ENCODE measurements at places on chromosomes 12 and 14.

DNA sequence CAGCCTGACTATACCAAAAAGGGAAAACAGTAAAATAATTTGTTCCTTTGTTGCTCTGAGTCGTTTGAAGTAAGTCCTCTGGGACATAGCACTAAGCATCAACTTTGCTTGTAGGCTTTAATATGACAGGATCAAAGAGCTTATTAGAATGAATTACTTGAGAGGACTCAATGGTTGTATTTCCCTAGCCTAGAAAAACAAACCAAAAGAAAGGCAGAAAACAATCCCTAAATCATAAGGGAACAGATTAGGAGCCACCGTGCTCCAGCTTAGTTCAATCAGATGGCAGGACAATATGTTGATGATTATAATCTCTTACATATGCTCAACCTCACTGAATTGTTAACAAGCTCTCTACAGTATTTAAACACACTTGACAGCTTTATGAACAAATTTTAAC lies 988.4 kb downstream of the FLRT2 start:
- no peak for DNase-seq

GRCh38 chr12:116687888-116688287 lies 50.0 kb downstream of the SPRING1 start:
- no peak for DNase-seq

GRCh38 chr14:95849761-95850160 lies 26.9 kb upstream of the TUNAR start:
- DNase-seq, result no peak

- DNase-seq, result no peak
Observed at GRCh38 chr14:95244587-95244986, 75.1 kb downstream of the CLMN start.

DNA sequence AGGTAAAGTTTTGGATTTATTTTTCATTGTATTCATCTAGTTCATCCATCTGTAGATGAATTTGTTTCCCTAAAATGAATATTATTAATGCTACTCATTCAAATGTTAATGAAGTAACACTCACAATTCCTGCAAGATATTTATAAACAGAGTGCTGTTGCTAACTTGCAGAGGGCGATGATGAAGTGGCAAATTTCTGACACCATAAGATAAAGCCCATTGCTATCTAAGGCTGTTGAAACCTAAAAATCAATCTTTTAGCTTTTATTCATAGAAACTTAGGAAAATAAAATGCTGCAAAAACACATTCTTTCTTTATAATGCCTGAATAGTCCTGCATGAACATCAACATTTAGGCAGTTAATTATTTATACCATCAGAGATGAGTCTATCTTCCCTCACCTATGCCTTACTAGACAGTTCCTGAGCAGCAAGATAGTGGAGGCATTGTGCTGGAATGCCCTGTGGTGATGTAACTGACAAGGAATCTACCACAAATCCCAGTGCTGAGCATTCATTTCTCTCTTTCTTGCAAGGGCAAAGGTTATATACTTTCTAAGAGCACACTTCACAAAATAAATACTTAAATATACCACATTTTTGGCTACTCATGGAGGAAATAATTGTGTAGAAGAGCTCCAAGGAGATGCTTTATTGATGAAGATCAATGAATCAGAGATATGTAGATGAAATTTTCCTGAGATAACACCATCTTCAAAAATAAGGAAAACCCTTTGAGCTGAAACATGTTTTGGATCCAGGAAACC lies 57.6 kb downstream of the LMNTD1 start:
- DNase-seq, result no peak

GRCh38 chr12:98724384-98725155 lies 79.5 kb downstream of the APAF1 start:
- no peak for DNase-seq

- no peak for DNase-seq
Observed at GRCh38 chr12:39587225-39587624, 32.4 kb downstream of the ABCD2 start.

DNA sequence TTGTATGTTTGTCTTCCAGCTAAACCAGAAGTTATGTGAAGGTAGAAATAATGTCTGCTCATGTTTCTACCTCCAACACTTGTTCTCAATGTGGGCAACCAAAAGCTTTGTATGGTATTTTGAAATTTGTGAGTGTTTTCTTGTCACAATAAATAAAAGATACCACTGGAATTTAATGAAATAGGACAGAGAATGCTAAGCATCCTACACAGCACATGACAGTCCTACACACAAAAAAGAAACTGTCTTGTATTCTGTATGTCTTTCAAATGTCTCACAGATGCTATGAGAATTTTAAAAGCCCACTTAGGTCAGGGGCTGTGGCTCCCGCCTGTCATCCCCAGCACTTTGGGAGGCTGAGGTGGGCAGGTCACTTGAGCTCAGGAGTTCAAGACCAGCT lies 68.9 kb downstream of the RALGAPA1 start:
- DNase-seq, result no peak

- DNase-seq, result no peak
Observed at GRCh38 chr12:49230805-49231194, 34.1 kb upstream of the TUBA1C start.

DNA sequence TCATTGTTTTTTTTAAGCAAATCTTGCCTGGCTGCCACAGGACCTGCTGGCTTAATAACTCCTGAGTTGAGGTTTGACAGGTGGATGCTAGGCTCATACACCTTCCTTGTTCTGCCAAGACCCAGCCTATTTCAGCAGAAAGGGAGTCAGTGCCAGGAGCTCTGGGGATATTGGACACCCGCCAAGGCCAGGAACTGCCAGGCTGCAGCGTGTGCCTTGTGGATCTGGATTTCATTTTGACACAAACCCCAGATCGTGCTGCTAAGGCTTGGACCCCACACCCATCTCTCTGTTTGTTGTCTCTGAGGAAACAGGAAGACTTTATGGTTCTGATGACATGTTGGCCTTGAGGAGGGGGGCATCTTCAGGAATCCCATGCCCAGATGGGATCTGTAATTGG lies 44.4 kb upstream of the PRIMA1 start:
- DNase-seq, result no peak

GRCh38 chr12:125013816-125014442 lies 20.5 kb downstream of the BRI3BP start:
- no peak for DNase-seq

DNA sequence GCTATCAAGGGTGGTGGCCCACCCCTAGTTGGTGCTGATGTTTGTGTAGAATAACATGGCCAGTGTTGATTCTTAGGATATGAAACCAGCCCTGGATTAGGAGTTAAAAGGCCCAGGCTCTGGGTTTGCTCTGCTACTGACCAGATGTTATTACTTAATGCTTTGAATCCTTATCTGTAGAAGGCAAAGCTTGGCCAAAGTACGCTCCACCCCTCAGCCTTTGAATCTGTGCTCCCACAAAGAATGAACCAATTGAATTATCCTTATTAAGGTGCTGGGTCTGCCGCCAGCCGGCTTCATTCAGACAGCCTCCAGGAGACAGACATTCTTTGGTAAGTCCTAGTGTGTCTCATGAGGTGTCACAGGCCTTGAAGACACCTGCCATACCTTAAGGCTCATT lies 41.8 kb downstream of the AKAP3 start:
- no peak for DNase-seq

DNA sequence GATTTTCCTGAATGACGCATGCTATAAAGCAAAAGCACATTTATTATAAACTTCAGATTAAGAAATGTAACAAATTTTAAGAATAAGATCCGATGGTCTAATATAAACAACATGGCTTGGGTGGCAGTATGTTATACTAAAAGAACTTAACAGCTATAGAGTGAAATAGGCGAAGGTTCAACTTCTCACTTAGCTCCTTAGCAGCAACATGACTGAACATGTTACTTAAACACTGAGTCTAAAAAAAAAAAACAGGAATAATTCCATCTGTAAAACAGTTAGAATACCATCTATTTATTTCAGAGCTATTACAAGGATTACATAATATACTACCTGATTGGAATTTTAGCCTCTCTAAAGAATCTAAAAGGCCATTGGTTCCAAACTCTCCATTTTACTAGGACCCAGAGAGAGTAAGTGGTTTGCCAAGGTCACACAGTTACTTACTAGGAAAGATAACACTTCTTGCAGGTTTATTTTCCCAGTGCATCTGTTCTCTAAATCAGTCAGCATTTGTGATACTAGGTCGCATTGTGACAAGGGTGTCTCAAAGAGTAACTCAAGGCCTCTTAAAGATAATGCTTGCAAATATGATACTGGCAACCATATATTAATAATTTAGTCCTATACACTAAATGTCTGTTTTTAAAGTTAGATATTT lies 14.8 kb downstream of the OSBPL8 start:
- DNase-seq, result no peak

DNA sequence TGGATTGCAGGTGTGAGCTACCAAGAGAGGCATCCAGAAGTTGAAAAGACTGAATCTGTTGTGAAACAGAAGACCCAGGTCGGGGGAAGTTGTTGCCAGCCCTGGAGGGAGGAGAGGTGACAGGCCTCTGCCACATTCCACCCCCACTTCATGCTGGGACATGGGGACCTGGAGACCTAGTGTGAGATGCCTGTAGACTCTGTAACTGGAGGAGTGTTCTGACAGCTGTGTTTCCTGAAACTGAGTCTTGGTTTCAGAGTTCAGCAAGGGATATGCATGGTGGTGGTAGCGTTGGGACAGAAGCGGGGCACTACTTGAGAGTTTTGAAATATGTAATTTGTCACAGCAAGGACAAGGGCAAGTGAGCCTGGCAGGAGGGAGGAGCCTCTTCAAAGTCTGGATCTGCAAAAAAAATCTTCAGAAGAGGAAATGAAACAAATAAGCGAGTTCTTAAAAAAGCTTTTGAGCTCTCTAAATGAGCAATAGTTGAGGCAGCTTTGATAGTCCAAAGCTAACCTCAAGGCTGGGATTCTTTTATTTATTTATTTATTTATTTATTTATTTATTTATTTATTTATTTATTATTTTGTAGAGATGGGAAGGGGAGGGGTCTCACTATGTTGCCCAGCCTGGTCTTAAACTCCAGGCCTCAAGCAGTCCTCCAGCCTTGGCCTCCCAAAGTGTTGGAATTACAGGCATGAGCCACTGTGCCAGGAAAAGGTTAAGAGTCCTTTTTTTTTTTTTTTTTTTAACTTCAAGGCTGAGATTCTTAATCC lies 58.9 kb upstream of the EEA1 start:
- DNase-seq, result no peak

- DNase-seq, result no peak
Observed at GRCh38 chr14:101062065-101062450, 158.5 kb upstream of the RTL1 start.

DNA sequence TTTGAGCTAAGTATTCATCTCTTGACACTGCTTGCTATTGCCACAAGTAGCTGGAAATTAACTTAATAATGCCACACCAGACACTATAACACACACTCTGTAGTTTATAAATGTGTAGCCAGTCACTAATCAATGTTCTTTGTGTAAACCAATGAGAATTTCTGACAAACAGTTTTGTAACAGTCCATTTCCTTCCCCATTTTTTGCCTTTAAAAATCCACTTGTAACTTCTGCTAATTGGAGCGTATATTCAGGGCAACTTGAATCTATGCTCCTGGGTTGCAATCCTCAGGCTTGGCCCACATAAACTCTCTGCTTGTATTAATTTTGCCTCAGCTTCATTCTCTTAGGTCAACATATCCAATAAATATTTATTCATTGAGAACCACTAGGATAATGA lies 125.0 kb upstream of the DHRS4 start:
- no peak for DNase-seq

- DNase-seq, result no peak
Observed at GRCh38 chr12:27902651-27903050, 69.9 kb downstream of the PTHLH start.

DNA sequence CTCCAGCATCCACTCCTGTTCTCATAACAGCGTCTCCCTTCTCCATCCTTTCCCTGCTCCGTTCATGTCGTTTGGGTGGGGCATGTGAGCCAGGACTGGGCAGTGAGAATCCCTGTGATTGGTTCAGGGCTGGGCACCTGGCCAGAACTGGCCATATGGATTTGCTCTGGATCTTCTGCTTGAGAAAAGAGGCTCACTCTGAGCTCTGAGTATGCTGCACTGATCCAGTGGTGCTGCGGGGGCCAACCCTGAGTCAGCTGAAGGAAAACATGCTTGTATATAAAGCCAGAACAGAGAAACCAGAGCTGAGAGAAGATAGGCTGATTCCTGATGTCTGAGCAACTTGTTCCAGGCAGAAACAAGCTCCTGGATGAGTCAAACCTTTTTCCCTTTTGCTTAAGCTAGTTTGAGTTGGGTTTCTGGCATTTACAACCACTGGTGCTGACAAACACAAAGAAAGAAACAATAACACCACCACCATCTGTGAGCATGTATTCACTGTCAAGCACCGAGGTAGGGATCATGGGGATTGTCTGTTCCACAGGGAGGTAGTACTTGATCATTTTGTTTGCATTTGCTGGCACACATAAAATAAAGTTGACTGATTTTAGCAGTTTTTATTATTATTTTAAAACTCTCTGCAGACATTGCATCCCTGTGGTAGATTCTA lies 14.0 kb upstream of the HPD start:
- DNase-seq, result no peak

GRCh38 chr14:76876076-76876475 lies 49.9 kb downstream of the LRRC74A start:
- DNase-seq, result no peak

DNA sequence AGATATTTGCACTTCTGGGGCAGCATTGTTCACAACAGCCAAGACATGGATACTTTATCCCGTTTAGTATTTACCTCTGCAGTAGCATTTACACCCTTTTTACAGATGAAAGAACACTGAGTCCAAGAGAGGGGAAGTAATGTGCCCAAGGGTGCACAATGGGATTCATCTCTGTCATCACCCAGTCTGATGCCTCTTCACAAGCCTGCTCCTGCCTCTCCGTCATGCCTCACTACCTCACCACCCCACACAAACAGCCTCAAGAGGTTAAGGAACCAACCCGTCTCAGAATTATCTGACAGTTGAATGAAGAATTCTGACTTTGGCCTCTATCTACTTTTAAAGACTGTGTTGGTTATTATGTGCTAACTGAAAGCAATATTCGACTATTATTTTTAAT lies 368.4 kb downstream of the ATP23 start:
- DNase-seq, result no peak

DNA sequence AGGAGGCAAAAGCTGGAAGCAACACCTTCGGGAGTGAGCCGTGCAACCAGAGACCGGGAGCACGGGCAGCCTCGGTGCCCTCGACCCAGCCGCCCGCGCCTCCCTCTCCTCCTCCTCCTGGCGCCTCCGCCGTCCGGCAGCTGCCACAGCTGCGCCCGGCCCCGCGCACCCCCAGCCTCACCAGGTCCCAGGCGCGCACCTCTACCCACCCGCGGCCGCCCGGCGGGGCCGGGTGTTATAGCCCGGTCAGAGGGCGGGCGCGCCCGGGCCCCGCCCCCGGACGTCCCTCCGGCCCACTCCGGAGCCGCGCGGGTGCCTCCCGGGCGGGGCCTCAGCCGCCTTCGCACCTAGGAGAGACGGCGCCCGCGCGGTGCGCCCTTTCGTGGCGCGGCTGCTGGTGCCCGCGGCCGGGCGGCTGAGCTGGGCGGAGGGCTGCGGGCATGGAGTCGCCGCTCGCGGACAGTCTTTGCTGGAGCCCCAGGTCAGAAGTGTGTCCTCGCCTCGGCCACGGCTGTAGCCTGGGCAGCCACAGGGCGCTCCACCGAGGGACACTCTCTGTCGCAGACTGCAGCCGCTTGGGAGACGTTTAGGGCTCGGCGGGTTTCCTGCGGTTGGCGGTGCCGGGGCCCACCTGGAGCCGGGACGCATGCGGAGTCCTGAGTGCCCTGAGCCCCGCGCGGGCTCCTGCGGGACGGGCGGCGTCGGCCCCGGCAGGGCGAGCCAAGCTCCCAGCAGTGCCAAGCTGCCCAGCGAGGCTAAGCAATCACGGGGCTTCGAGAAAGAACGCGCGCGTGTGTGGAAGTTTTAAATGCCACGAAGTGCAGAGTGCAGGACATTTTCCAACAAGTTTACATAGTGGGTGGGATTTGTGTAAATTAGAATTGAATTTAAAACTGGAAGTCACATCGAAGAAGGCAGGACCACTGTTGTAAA lies at the start of gene CPM:
Gene CPM (minus strand): TSS at position 211 of the 933 bp plus-strand sequence. CDS start 334 bp downstream, outside the sequence.
- no peak for DNase-seq

Measured in cortex of kidney (tissue), 1 donor.